ENCODE measurements at places on chromosomes 4 and X. TPM values are rescaled to one million over a fixed set of nuclear protein-coding genes. Genes with fewer than 3 reads are reported as not detected.

Gene PAGE4
- total RNA-seq: 0.43 TPM

Gene CD99L2
- total RNA-seq: 37.7 TPM

Gene GAGE12C
- total RNA-seq: not detected

Gene LRIT3
- total RNA-seq: not detected

Gene CT45A8
- not detected for total RNA-seq

Gene MTCP1
- 20.7 TPM for total RNA-seq

Gene GPRASP2
- total RNA-seq: 6.7 TPM

DNA sequence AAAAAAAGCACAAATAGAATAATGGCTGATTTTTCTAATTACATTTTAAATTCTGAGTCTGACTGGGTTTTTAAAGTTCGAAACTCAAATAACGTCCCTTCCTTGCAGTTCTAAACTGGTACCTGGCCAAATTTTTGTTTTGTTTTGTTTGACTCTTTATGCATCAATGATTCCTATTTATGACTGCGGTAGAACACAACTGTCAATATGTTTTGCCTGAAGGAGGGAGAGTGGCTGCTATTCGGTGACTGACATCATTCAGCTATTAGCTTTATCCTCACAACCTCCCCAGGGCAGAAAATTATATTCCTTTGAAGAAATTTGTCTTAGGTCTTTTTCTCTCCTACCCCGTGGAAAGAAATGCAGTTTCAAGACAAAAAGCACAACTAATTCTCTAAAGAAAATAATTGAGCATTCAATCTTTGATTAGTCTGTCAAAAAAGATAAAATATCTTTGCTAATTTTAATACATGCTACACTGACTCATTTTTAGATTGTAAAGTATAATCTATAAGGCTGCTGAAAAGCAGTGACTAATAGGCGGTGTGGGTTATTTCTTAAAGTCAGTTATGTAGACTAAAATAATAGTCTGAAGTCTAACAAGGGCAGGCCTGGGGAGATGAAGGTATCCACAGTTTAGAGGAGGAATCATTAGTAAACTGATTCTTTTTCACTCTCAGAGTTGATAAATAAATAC is 61.9 kb downstream of the TMEM150C start:
- no peak for DNase-seq

DNA sequence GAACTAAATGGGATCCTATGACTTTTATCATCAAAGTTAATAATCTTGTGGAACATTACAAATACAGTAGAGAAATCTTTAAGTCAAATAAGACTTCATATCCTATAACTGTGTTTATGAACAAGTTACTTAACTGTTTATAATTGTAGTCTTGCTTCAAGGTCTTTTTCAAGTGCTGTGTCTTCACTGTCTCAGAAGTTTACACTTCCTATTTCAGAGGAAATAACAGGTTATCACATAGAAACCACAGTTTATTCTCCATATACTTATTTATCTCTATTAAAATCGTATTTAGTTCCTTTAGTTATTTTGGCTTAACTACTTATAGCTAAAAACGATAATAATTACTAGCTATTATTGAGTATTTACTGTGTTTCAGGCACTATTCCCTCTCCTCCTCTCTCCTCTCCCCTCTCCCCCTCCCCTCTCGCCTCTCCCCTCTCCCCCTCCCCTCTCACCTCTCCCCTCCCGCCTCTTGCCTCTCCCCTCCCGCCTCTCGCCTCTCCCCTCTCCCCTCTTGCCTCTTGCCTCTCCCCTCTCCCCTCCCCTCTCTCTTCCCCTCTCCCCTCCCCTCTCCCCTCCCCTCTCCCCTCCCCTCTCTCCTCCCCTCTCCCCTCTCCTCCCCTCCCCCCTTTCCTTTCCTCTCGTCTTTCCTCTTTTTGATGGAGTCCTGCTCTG is 63.7 kb downstream of the RBPJ start:
- DNase-seq: no peak

DNA sequence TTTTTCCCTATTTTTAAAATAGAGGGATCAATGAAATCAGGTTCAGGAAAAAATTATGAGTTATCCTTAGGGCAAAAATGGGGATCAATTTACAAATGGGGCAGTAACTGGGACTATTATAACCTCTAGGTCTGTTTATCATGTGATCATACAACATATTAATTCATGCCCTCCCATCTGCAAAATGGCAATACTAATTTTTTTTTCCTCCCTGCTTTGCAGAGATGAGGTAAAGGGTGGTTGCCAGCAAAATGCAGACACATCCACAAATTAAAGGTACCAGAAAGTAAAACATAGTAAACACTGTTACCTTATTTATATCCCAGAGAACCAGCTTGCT is 467 bp downstream of the HSD17B11 start:
- DNase-seq: no peak

DNA sequence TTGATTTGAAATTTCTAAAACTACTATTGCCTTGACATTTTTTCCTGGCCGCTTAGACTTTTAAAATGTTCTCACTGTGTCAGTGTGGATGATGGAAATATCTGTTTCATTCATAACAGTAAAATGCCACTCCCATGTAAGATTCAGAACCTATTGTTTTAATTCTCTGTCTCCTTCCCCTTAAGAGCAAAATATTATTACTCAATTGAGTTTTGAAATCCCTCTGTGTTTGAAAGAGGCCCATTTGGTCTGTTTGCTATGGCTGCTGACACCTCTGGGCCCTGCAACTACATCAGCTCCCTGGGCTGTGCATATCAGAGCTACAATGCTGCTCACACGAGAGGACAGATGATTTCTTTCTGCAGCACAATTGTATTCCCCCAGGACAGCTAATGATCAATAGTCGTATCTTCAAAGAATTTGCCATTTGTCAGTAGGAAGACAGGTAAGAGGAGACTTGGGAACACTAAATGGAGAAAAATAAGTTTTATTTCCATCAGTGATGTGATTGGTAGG is 388.0 kb upstream of the GALNT7 start:
- no peak for DNase-seq

DNA sequence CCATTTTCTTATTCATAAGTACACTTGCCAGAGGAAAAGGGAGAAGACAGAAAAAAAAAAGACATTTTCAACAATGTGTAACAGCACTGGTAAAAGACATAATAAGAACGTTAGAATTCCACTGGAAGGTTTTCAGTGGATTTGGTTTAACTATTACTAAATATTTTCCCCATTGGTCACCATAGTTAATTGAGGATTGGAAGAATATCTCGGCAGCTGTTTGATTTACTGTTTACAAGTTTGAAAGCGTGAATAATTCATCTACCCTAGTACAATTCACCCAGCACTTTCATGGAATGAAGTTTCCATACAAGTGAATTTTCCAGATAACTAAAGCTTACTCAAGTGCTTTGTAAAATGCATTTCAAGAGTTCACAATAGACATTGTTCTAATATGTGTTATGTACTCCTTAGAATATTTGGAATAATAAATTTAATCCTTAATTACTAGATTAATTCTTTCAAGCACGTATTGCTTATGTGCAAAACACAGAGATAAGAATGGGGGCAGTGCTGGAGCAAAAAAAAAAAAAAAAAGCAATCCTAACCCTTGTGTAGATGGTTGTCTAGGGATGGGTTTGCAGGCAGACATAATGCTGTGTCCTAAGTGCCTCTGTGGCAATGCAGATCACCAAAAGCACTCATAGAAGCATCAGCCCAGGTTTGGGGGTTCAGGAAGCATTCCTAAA is 57.1 kb downstream of the ENPEP start:
- DNase-seq: no peak

GRCh38 chr4:150960818-150961217 is 54.3 kb downstream of the LRBA start:
- DNase-seq: peak; percentile 49

DNA sequence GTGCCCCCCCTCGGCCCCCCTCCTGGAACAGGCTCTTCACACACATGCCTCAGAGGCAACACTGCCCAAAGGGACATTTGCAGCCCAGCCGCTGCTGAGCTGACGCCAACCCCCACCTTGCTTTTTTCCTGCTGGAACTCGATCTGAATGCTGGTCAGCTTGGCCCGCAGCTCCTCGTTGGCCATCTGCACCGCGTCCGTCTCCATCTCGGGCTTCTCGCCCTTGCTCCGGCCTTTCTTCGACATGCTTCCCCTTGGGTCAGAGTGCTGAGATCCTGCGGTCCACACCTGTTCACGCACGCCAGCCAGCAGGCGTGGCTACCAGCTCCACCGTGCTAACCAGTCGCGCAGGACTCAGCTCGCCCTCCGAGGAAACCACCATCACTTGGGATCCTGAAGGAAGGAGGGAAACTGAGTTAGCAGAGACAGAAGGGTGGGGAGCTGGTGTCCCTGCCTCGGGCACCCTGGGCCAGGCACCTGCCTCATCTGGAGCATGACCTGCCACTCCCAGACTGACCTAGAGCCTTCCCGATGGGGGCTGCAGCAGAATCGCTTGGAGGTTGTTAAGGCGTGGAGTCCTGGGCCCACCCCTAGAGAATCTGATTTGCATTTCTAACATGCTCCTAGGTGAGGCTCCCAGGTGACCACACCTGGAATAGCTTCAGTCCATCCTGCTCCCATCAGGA is 87.6 kb downstream of the JAKMIP1 start:
- DNase-seq: no peak

DNA sequence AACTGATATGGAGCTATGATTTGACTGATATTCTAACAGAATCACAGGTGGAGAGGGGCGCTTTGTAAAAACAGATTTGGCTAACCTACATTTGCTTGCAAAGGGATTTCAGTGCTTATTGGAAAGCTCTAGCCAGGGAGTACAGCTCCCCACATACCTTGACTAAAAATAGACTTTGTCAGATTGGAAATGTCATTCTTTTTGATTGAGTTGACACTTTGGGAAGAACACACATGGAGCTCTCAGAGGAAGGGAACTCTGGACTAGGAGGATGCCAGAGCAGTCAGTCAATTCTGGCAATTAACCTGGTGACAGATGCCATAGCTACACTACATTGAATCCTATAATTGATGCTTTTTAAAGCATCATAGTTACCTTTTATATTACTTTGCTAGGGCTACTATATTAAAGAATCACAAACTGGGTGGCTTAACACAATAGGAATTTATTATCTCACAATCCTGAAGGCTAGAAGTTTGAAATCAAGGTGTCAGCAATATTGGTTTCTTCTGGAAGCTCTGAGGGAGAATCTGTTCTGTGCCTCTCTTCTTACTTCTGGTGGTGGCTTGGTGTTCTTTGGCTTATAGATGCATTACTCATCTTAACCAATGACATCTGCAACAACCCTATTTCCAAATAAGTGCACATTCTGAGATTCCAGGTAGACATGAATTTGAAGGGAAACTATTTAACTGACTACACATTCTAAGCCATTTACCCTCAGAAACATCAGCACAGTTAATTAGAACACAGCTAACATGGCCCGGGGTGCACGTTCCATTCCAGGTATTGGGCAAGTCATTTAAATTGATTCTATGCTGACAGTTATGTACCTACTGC is 8.4 kb upstream of the HERC3 start:
- DNase-seq: no peak

- no peak for DNase-seq
Measured at GRCh38 chr4:69858690-69859089, 1.3 kb downstream of the SULT1E1 start.

DNA sequence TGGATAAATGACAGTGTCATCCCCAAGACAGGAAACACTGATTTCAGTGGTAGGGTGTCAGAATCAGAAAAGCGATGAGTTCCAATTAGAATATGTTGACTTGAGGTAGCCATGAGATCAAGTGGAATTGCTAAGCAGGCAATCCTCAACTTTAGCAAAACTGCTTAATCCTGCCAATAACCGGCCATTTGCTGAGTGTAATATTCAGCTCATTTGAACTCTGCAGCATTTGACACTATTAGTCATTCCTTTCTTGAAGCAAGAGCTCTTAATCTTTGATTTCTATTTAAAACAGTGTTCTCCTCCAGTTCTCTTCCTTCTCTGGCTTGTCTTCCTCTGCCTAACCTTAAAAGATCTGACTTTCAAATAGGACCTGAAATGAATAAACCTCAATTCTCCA is 68.7 kb upstream of the DCLK2 start:
- no peak for DNase-seq

GRCh38 chr4:117835566-117835965 is 198.7 kb upstream of the NDST3 start:
- DNase-seq: no peak

DNA sequence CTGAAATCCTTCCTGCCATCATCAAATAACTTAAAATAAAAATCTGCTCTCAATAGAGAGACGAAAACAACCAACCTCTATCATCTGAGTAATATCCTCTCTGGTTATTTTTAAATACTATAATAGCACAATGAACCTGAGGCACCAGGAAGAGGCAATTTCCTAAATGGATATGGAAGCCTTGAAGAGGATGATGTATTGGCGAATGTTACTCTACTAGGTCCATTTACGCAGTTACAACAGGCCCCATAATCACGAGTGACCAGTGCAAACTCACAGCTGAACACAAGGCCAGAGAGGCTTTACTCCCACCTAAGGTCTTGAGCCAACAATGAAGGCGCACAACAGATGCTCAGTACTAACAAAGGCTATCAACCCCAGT is 678.8 kb upstream of the NR3C2 start:
- DNase-seq: no peak

GRCh38 chrX:16123222-16123786 is at the start of gene GRPR:
Gene GRPR, plus strand, starts transcription at chrX:16123565. Its CDS starts 389 bp downstream, at chrX:16123954.
- peak; percentile 87 for DNase-seq

DNA sequence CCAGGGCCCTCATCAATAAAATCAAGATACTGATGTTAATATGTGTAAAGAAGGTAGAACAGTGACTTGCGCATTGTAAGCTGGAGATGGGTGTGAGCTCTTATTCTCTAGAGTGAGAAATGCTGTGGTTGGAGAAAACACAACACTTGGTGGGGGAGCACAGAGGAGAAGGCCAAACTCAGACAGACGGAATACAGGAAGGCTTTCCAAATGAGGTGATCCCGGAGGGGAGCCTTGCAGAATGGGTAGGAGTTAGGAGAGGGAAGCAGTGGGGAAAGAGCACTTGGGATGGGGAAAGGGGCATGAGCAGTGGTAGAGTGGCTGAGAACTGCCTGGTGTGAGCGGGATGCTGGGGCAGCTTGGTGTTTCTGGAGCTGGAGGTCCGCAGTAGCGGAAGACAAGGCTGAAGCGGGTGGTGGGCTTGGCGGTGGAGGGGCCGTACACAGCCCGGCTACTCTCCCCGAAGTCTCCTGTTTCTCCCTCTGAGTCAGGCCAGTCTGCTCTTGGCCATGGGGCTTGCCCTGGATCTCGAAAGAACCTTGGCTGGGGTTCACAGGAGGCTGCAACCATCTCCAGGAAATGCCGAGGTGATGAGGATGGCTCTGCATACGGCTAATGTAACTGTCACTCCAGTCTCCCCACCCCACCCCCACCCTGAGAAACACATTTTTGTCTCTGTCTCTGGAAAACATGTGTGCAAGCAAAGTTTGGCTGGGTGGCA is 11.3 kb upstream of the PLAC1 start:
- no peak for DNase-seq
